ENCODE measurements at places on chromosomes 6 and 20.

DNA sequence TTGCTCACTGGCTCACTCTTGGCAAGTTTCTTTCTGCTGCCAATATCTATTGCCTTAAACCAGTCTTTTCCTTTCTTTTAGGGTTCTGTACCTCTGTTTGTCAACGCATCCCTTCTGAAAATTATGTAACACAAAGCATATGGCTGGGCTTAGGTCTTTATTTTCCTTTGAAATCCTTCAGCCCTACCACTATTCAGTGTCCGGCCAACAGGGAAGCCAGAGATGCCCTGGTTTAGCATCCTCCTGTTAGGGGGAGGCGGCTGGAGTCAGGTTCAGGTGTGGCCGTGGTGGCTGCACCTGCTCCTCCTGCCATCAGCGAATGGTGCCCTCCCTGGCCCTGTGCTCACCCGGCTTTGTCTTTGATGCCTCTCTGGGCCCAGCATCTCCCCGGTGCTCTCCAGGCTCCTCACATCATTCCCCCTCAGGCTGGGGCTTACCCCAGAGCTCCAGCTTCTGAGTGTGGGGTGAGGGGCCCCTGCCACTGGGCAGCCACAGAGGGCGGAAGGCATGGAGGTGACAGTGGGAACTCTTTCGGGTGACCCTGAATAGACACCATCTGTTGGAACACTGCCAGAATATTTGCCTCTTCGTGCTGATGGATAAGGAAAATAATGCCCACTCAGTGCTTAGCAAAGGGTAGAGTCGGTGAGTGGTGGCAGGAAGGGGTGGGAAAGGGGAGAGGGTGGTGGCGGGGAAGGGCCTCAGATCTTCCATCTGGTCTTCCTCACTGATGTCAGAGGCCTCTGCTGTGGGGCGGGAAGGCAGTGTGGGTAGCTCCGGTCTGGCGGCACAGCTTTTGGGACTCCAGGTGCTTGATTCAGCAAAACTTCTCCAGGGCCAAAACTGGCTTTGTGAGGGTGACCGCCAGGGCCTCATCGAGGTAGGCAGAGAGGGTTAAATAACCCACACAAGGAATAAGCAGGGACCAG lies 97.2 kb downstream of the DACT2 start:
- no peak for DNase-seq

GRCh38 chr6:89412071-89413005 lies at the start of gene RRAGD:
Gene RRAGD, minus strand, starts transcription at chr6:89412273. Its CDS starts 280 bp downstream, at chr6:89411993.
- DNase-seq: peak; percentile 94

- DNase-seq: peak; percentile 89
Measured at GRCh38 chr20:36050436-36051317, 82.3 kb downstream of the CNBD2 start.

GRCh38 chr20:25000268-25000801 lies 7.8 kb upstream of the APMAP start:
- DNase-seq: no peak

- DNase-seq: no peak
Measured at GRCh38 chr6:137443901-137444300, 50.3 kb downstream of the OLIG3 start.

GRCh38 chr6:118277631-118278030 lies 270.5 kb upstream of the PLN start:
- no peak for DNase-seq

DNA sequence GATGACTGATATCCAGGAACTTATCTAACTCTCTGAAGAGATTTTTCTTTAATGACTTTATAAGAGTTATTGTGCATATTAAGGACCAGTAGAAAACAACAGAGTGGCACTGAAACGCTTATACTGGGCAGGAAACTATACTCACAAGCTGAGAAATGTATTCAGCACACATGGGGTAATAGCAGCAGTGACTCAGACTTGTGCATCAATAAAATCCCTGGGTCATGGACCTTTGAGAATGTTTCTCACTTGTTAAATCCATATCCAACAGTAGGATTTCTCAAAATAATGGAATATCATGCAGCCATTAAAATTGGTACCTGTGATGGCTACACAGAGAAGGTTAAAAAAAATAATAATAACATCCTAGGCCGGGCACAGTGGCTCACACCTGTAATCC lies 219.5 kb downstream of the BTBD9 start:
- DNase-seq: no peak

GRCh38 chr6:119620846-119621555 lies 271.4 kb upstream of the MAN1A1 start:
- no peak for DNase-seq

GRCh38 chr20:62875419-62876361 lies 14.1 kb upstream of the TCFL5 start:
- DNase-seq: peak; percentile 71

DNA sequence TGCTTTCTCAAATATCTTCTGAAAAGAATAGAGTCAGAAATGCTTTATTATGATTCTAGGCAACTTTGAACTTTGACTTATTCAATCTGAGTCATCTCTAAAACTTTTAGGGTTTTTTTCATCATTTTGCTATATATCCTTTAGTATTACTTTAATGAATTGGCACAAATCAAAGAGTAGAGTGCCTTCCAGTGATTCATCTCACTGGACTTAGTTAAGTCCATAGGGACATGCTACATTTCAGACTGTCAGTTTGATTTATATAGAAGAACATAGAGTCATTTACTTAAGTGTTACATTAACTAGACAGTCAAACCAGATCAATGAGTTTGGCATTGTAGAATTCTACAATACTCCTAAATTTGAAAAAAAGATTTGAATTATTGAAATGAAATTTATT lies 1235.7 kb upstream of the MAP3K7 start:
- no peak for DNase-seq

DNA sequence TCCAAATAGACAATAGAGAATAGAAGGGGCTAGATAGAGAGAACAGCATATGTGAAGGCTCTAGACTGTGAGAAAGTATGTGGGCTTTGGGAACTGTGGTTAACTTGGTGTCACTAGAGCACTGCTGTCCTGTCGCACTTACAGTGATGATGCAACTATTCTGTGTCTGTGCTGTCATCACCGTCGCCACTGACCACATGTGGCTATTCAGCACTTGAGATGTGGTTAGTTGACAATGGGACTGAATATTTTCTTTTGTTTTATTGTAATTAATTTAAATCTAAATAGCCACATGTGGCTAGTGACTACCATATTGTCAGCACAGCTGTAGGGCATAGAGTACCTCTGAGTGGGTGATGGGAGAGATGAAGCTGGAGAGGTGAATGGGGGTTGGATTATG lies 39.0 kb upstream of the IFNGR1 start:
- peak; percentile 61 for DNase-seq

GRCh38 chr6:17691925-17692538 lies 14.7 kb downstream of the NUP153 start:
- DNase-seq: no peak

DNA sequence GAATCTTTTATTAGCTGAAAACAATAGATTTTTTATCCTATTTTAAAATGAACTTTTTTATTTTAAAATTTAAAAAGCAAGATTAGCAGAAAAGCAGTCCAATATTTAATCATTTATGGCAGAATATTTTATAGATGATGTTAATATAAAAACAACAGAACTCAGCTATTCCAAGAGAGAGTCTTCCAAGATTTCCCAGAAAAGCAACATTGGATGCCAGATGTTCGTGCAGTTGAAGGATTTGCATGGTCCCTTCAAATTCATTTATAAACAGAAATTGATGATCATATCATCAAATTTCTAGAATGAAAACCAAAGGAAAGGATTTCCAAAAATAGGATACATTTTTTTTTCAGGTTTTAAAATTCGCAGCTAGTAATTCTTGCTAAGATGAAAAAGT lies 25.4 kb upstream of the CNKSR3 start:
- no peak for DNase-seq

All from suppressor macrophage (primary cell).